ENCODE measurements at places on chromosomes 4 and X.

GRCh38 chr4:123190176-123190575 lies 206.4 kb upstream of the SPRY1 start:
- no peak for DNase-seq

GRCh38 chr4:3510481-3510880 lies 21.7 kb downstream of the LRPAP1 start:
- DNase-seq, result no peak

DNA sequence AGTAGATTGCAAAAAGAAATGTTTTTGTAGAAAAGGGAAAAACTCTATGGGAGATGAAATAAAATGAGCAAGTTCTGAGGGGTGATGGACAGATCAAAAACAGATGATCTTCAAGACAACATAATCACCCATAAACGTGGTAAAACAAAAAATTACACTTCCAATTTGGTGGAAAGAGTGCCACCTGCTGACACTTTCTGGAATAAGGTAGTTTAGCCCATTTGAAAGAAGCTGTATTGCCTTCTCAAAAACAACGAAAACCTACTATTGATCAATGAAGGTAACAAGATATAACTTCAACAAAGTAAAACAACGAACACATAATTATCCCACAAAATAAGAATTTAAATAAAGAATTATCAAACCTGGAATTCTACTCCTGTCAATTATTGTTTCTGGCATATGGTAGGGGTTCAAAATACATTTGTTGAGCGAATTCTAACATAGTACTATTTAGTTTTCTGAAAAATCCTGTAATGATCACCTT lies 2.5 kb downstream of the COQ2 start:
- peak; percentile 33 for DNase-seq

- DNase-seq, result no peak
These were observed 104.6 kb downstream of the TNIP2 start for GRCh38 chr4:2651546-2651945.

- no peak for DNase-seq
These were observed 53.8 kb downstream of the ZFYVE28 start for GRCh38 chr4:2364654-2365053.

DNA sequence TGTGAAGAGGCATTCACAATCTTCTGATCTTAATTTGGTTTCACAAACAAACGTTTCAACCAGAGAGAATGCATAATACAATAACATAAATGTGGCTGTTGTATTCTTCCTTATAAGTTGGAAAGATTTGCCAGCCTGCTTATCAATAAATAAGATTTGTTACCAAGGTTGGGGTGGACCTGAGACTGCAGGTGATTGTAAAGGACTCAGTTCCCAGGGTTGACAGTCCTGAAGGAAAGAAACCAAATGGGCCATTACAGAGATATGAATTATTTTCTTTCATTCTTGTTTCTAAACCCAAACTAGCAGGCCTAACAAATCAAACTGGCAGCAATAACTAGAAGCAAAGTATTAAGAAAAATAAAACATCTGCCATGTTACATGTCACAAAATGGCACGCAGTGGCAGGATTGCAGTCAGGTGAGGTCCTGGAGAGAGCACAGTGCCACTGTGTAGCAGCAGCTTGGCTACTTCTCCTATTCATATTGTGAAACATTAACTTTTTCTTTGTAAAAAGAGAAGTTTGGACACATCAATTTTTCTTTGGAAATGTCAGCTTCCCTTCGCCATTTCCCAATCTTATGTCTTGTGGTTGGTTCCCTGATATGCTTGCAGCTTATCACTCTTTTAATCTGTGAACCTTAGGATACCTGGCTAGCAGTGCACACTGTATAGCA lies 133.8 kb upstream of the EMCN start:
- no peak for DNase-seq

DNA sequence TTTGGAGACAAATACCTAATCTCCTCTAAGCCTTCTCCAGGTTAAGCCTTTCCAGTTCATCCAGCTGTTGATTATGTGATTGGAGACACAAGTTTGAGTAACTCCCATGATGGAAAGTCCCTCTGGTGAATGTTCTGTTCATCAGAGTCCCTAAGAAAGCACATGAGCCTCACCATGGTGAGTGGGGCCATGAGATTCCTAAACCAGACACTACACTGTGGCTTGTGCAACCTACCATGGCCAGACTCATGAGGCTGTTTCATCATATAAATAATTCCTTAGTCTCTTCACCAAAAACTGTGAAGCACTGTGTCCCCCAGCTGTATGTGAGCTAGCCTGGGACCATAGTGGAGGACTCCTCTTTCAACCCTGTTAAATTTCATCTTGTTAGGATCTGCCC lies 14.4 kb downstream of the PKD2 start:
- no peak for DNase-seq

DNA sequence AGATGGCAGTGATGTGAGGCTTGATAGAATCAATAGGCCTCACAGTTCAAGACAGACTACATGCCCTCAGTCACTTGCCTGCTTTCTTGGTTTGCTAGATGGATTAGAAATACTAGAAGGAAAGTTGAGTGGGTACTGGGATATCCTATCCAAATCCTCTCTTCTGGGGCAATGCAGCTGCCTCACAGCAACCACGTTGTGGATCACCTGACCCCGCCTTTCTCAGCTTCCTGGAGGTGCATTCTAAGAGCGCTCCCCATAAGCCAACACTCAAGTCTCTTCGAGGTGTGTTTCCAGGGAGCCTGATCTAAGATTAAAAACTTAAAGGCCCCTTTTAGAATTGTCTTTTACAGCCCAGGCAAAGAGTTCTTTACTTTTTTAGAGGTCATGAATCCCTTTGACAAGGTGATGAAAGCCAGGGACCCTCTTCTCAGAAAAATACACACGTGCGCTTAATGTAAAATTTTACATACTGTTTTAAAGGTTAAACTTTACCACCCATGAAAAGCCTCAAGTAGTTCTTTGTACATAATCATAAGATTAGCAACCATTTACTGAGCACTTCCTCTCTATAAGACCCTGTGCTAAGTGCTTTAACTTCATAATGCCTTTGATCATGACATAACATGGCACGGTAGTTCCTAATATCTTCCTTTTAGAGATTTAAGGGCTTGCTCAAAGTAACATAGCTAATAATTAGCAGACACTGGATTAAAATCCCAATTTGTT lies 840 bp upstream of the RPL34 start:
- DNase-seq, result no peak

- peak; percentile 58 for DNase-seq
These were observed 43.2 kb upstream of the TMSB15B start for GRCh38 chrX:103919270-103919637.

DNA sequence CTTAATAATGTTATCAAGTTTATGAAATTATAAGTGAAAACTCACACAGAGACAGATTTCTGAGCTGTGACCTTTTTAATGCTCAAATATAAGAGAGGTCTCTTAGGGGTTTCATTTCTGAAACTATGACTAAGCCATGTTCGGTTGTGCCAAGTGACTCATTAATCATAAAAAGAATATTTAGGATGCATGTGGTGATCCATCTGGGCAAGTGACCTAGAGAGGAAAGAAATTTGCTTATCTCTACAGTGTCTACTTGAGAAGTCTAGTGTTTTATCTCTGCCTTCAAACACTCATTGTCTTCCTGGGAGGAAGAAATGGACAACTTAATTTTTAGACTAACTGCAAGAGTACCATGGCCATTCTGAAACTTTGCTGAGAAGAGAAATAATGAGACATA lies 545.3 kb upstream of the GRID2 start:
- no peak for DNase-seq

DNA sequence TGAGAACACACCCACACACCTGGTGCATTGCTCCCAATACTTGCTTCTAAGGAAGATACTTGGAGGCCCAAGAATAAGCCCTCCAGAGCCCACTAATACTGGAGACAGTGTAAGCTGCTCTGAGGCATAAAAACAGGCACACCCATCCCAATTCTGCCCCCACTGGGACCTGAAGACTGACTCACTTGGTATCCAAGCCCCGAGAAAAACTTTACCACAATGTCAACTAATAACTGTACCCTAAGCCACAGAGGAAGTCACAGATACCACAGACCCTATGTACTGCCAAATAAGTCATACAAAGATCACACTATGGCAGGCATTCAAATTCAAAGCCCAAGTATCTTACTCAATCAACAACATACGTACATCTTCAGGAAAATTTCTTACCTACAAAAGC lies 398.2 kb upstream of the SPANXN1 start:
- DNase-seq, result no peak

- no peak for DNase-seq
These were observed 158.2 kb upstream of the MAP3K15 start for GRCh38 chrX:19673375-19674040.

- DNase-seq, result no peak
These were observed 12.4 kb upstream of the VEGFC start for GRCh38 chr4:176805155-176805554.

DNA sequence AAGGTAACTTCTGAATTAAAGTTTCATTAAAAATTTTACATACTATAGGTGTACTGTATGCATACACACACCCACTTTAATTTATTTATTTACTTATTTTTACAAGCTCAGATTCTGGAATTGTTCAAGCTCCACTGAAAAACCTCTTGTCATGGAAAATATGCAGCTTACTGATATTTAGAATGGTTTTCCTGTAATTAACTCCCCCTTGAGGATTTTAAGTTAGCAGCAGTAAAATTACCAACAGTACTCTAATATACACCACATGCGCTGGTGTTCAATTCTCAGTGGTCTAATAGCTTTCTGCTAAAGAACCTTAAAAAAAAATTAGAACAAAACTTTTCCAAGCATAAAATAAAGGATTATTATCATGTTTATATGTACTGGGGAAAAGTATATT lies 12.0 kb downstream of the MAB21L2 start:
- DNase-seq, result no peak

- DNase-seq, result no peak
These were observed 5.7 kb downstream of the HSD17B13 start for GRCh38 chr4:87316961-87317360.

GRCh38 chr4:100679926-100680325 lies 162.1 kb upstream of the EMCN start:
- no peak for DNase-seq

DNA sequence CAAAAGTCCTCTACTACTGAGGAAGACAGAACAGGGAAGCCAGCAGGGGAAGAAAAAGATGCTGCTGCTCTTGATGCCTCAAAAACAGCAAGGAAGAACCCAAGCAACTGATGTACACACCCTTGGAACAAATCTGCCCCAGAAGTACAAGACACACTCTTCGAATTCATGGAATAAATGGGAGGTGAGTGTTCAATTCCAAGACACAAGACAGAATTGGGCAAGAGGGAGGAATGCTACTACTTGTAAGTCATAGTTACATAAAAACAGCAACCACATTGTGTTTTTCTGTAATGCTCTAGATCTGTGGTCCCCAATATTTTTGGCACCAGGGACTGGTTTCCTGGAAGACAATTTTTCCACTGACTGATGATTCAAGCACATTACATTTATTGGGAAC lies 58.0 kb upstream of the H2AZ1 start:
- DNase-seq, result no peak

DNA sequence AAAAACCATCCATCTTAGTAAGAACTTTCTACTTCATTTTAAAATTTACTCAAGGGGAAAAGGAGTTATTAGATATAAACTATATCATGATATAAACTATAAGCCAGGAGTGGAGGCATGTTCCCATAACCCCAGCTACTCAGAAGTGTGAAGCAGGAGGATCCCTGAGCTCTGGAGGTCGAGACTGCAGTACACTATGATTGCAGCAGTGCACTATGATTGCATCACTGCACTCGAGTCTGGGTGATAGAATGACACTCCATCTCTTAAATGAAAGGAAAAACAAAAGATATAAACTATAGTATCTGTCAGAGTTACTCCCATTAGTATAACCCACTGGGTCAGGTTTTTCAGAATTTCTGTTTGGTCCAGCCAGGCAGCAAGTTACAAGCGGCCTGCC lies 47.6 kb downstream of the RPS3A start:
- no peak for DNase-seq

- DNase-seq, result no peak
These were observed 85.1 kb downstream of the SLC9A7 start for GRCh38 chrX:46673620-46674359.

DNA sequence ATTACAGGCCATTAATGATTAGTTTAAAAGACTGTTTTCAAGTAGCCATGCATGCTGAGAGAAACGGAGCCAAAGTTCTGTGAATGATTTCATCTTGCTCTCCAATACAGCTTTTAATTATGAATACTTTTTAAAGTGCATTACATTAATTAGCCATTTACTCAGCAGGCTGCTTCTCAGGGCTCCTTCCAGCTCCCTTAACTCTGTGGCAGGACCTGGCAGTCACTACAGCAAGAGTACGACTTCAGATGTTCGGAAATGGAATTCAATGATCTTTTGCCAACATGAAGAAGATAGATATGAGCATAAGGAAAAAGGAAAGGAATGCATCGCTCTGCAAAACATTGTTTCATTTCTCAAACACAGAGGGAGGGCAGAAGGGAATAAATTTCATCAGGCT lies 987.2 kb downstream of the PDHA2 start:
- no peak for DNase-seq

DNA sequence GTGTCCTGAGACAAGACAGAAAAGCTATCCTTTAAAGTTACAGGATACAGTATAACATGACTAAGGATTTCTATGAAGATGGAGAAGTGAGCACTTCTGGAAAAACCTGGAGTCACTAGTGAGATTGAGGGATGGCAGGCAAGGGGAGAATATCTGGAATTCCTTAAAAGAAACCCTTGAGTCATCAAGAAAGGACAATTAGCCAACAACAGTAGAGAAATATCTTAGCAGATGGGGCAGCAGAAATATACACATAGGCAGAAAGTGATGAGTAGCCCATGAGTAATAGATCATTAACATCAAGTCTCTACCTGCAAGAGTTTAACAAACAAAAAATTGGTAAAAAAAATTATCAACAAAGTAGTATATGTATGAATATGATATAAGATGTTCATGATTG lies 858.8 kb upstream of the FRG1 start:
- DNase-seq, result no peak

GRCh38 chr4:139959396-139959795 lies 194.6 kb downstream of the MAML3 start:
- DNase-seq, result no peak

DNA sequence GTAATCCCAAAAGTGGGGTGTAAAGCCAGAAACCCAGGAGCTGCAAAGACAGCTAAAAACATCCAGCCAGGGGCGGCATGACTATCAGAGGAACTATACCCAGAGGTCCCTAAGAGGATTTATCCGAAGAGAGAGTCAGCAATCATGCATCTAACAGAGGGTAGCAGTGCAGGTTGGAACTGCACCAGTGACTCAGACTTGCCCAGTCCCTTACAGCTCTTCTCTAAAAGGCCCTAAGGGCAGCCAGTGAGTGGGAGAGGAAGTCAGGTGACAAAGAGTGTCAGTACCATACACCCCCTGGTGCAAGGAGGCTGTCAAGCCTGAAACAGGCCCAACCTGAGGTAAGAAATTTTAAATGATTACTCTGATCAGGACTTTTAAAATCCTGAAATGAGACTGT lies 88.1 kb downstream of the CAMK2D start:
- DNase-seq, result no peak

- DNase-seq, result no peak
These were observed 161.0 kb downstream of the CPEB2 start for GRCh38 chr4:15163284-15163645.

- peak; percentile 46 for DNase-seq
These were observed 99.3 kb upstream of the ARMCX2 start for GRCh38 chrX:101759000-101759399.

GRCh38 chr4:189436207-189436606 lies 504.5 kb upstream of the FRG1 start:
- DNase-seq, result no peak

GRCh38 chrX:54633641-54634040 lies 103.6 kb downstream of the GNL3L start:
- no peak for DNase-seq

All from HEK293T (cell line).